Activated naive CD4-positive, alpha-beta T cell (primary cell): ENCODE measurements at places on chromosomes 11 and 22.

DNA sequence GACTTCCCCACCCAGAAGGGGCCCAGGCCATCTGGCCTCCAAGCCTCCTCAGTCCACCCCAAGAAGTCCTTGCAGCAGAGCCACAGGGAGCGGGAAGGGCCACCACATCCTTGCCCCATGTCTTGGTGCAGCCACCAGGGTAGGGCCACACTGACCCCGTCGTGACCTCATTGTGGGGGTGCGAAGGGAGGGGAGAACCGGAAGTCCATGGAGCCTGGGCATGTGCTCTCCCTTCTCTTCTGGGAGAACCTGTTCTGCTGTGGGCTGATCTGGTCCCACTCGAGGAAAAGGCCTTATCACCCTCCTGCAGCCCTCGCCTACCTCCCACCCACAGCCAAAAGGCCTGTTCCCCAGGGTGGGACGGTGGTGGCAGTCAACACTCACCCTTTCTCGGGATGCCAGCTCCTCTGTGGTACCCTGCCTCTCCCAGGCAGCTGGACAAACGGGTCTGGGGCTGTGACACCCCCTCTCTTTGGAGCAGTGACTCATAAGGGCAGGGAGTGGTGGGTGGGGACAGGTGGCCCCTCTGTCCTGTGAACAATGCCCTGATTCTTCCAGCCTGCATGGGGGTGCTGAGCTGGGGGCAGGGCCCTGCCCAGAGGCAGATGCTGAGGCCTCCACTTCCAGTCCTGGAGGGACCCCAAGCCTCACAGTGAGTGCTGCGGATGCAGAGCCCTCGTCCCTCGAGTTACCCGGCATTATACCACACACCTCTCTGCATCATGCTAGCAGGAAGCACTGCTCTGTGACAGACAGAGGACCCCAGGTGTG lies 14.6 kb upstream of the CTSD start:
- no peak for DNase-seq

- DNase-seq = no peak
These were observed 48.8 kb downstream of the NAT10 start for GRCh38 chr11:34154059-34154875.

DNA sequence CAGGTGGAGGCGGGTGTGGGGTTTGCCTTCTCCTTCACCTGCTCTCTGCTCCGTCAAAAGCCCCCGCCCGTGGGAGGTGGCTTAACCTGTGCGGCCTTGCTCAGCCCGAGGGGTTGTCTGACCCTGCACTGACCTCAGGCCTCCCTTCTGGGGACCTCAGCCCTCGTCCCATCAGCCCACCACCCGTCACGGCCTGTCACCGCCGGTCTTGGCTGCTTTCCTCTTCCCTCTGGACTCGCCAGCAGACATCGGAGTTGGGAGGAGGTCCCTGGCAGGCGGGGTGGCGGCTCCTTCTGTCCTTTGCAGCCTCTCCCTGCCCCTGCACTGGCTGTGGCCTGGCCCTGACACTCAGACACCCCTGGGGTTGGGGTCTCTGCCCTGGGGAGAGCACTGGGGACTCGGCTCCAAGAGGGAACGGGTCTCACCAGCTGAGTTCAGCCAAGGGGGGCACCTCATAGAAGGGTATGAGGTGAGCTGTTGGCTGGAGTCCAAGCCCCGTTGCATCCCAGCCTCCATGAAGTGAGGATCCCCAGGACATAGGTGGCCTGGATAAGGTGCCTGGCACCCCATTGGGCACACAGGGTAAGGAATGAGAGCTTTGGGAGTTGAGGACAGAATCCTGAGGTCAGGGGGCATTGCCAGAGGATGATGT lies 999.6 kb downstream of the BRD1 start:
- DNase-seq = no peak

GRCh38 chr11:121968638-121969037 lies 147.4 kb downstream of the BLID start:
- DNase-seq = no peak

DNA sequence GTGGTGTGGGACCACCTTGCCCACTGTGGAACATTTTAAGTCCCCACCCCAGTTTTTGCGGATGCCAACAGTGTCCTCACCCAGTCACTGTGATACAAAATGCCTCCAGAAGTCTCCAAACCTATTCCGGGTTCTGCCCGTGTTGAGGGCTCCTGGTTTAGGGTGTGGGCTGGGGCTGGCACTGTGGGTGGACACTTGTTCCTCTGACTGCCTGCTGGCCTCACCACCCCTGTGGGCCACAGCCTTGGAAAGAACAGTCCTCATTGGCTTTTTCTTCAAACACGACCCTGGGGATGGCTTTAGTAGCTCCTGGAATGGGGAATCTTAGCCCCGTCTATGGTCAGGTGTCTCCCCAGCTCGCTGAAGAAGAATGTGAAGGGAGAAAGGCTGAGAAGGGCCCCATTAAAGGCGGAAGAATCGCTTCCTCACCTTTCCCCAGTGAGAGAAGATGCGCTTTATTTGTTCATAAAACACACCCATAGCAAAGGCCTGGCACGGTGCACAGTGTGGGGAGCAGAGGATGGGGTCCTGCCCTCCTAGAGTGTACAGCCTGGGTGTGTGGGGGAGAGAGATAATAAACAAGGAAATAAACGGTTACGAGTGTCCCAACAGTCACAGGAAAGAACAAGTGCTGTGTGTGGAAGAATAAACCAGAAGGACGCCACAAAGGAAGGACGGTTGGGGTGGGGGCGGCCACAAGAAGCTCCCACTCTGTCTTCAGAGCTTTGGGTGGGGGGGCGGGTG lies 91.6 kb upstream of the SLC22A12 start:
- DNase-seq = no peak

GRCh38 chr11:79052544-79052943 lies 388.3 kb downstream of the TENM4 start:
- DNase-seq = no peak

DNA sequence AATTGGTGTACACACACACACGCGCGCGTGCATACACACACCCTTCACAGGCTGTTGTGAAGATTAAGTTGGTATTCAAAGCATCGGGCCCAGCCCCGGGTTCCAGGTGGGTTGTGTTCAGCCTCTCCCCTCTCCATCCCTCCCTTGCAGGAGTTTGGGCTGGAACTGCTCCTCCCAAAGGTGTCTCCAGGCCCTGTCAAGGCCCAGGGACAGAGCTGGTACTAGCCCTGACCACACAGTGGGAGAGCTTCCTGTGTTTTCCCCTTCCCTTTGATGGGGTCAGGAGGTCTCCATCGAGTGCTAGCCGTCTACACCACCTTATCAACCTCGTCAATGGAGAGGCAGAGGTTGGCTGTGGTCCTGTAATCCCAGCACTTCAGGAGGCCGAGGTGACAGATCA lies 36.5 kb upstream of the CSNK1E start:
- no peak for DNase-seq

GRCh38 chr22:27880778-27881394 lies 38.2 kb downstream of the PITPNB start:
- no peak for DNase-seq

- no peak for DNase-seq
These were observed 1.0 kb downstream of the POLA2 start for GRCh38 chr11:65262776-65263175.

DNA sequence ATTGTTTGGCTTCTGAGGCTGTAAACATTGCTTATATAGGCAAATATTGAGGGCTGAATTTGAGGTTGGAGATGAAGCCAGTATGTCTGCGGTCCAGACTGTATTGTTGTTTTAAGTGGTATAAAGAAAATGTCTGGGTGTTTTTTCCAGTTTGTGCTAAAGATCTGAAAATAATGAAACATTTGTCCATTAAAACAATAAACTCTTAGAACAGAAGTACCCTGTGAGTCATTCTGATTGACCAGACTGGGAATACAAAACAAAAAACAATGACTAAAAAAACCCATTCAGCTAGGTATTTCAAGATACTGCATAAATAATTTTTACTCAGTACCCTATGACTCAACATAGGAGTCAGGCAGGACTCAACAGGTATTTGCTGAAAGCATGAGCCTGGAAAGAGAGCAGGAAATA lies 20.4 kb downstream of the ALKBH8 start:
- DNase-seq = no peak

DNA sequence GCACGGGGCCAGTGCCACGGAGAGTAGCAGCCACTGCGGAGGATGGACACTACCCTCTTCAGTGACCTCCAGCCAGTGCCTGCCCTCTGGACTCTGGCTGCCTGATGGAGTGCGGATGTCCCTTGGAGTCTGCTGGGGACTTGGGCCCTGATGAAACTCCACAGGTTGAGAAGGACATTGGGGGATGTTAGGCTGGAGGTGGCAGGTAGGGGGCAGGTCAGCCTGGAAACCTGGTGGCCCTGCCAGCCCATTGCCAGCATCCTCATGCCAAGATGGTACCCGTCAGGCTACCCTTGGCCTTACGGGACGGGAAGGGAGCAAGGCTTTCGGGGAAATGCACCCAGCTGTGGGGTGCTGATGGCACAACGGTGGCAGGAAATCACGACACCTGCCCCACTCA lies 4.0 kb downstream of the CABP7 start:
- DNase-seq = no peak

DNA sequence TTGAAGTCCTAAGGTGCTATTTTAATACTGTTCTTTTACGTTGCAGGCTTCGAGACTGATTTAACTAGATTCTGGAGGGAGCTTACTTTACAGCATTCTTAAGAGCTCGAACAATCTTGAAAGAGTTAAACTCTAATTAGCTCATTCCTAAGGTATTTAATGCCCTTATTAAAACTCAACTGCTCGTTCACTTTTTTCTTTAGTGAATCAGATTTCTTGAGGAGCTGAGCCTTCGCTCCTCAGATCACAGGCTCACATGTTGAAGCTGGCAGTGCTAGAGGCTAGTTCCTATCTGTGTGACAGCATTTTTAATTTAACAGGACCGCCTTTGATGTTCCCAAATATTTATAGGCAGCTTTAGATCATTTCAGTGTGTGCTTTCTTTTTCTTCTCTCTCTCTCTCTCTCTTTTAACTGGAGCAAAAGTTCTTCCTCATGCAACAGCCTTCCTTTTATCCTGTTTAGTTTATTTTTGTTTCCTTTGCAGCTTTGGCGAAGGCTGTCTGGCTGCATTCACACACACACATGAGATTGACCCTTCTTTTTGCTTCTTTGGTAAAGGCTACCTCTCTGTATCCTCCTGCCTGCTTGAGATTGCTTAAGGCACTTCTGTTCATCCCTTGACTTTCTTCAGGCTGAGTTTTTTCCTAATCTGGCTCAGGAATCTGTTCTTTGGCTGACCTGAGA lies 21.0 kb downstream of the ZNRF3 start:
- DNase-seq = no peak

DNA sequence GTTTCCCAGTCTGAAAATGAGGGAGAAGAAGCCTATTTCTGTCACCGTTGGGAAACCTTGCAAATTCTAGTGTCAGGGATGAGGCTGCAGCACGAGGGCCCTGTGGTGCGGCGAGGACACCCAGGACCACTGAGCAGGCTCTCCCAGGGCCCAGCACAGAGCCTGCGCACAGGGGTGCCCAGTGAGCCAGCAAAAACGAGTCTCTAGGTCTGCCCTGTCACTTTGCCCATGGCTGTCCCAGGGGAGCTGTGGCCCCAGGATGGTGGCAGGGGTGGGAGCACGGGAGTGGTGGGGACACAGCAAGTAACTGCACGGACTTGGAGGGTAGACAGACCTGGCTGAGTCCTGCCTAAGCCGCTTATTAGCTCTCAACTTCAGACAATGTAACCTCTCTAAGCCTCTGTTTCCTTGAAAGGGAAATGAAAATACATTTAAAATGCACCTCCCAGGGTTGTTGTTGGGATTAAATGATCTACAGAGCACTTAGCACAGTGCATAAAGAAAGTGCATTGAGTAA lies 44.2 kb downstream of the DSCAML1 start:
- no peak for DNase-seq

DNA sequence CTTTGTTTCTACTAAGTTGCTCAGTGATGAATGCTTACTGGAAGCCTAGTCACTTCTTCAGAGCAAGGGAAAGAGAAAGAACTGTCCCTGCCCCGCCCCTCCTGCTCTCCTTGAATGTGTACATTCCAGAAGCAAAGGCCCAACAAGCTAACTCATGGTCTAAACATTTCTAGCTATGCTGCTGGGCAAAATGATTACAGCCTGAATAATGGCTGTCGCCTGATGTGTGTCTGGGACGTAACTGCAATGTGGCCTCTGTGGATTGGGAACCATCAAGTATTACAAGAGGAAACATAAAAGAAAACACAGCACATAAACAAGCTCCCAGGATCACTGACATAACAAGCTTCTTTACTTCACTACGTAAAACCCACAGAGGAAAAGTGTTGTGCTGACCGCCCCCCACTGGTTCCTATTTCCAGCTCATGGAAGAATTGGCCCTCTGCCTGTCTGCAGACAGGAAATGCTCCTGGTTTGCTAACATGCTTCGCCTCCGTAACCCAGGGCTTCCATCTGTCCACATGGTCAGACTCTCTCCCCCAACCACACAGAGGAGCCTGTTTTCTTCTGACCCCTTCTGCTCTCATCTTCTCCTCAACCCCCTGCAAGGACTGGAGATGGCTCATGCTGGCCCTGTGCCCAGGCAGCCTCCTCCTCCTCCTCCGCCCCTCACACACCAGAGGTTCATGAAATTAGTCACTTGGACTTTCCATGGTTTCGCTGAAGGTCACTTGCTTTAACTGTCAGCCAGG lies 187.2 kb downstream of the MAML2 start:
- DNase-seq = no peak

- DNase-seq = no peak
These were observed 211.8 kb downstream of the TENM4 start for GRCh38 chr11:79229047-79229446.

DNA sequence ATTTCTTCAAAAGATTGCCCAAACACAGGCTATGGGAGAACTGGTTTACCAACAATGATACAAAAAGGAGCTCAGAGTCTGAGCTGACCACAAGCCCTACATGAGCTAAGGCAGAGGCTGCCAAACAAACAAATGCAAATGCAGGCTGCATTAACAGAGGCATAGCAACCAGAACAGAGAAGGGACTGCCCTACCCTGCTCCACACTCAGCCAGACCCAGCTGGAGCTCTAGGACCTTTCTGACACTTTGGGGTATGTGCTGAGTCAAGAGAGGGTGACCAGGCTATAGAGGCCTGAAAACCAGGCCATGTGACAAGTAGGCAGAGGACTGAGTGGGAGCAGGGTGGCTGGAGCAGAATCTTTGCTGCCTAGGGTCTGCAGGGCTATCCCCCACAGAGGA lies 17.8 kb upstream of the P2RY2 start:
- DNase-seq = no peak
